ENCODE measurements at places on chromosomes 3 and 15.

GRCh38 chr3:182212479-182213076 lies 500.9 kb downstream of the SOX2 start:
- peak; percentile 17 for DNase-seq

DNA sequence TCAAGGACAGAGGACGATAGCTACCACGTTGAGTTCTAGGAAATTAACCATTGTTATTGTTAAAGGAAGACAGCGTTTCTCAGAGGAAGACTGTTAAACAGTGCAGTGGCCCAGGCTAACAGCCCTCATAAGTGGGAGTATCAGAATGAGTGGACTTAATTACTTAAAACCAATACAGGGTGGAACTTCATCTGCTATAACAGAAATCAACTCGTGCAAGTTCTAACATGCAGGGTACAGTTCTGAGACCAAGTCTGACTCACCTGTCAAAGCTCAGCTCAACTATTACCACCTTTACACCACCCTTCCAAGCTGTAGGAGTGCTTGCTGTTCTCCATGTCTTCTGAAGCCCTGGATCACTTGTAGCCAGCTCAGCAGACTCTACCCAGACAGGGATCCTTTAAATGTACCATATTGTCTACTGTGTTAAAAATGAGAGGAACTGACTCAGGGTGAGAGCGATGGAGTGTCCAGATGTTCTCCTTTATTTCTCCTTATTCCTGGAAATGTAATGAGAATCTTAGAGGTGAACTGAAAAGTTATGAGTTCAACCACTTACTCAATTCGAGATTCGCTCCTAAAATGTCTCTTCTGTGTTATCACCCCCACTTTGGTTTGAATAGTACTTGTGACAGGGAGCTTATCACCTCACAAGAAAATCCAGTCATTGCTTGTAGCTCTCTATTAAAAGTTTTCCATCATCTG lies 26.5 kb downstream of the CD86 start:
- no peak for DNase-seq

DNA sequence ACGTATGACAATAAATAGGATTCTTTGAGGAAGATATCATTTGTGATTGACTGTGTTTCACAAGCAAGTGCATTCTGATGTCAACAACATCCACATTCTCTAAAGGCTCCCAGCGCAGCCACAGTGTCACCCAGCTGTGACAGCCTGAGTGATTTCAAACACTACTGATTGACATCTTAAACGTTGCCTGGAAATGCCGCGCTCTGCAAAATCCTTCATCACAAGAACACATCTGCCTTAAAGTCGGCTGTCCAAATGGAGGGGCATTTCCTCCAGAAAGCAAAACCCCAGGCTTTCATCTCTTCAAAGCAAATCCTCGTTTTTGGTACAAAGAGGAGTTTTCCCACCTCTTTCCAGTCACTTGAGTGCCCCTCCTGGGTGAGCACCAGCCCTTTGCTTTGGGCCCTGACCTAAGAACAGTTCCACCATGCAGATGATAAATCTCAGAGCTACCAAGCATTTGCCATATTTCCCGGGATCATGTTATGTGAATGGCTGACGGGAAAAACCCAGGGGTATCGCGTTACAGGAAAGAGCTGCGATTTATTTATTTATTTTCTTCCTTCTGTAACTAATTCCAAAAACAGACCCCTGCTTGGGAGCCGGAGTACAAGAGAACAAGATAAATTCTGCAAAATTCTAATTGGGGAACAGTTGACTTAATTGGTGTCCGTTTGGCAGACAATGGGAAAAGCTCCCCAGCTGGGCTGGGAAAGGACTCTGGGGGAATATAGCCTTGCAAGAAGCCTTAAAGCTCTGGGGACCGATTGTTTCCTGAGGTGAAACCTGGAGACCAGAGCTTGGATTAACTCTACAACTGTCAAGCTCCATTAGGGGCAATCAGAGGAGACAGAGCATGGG lies 703.8 kb upstream of the NR2F2 start:
- no peak for DNase-seq

- DNase-seq = no peak
Observed at GRCh38 chr3:66744521-66744920, 243.7 kb upstream of the LRIG1 start.

GRCh38 chr3:46624975-46625490 lies 12.7 kb downstream of the FAM240A start:
- no peak for DNase-seq

DNA sequence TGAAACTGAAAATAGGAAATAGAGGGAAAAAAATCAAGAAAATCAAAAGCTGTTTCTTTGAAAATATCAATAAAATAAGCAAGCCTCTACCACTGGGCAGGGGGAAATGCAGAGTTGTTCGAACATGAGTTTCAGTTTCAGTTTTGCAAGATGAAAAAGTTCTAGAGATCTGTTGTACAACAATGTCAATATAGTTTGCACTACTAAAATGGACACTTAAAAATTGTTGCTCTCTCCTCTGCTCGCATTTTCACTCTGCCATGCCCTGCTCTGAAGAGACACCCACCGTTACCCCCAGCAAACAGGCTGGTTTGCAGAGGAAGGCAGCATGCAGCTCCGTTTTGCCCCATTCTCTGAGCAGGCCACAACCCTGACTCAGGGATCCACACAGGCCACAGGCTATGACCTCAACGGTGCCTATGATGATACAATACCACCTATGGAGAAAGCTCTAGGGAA lies 64.5 kb downstream of the ZNF148 start:
- no peak for DNase-seq

GRCh38 chr3:5309602-5310001 lies 122.1 kb downstream of the EDEM1 start:
- DNase-seq = no peak

- peak; percentile 95 for DNase-seq
Observed at GRCh38 chr15:64893481-64894394, 18.0 kb upstream of the ANKDD1A start.

GRCh38 chr15:86735247-86736040 lies 655.8 kb downstream of the AGBL1 start:
- no peak for DNase-seq

GRCh38 chr3:126442094-126442855 lies 33.4 kb downstream of the ZXDC start:
- DNase-seq = peak; percentile 40

GRCh38 chr3:187615630-187616029 lies 54.6 kb downstream of the SST start:
- no peak for DNase-seq

- no peak for DNase-seq
Observed at GRCh38 chr3:64271631-64272030, 46.4 kb upstream of the PRICKLE2 start.

- no peak for DNase-seq
Observed at GRCh38 chr3:31226346-31226745, 306.4 kb upstream of the STT3B start.

GRCh38 chr15:88636050-88636449 lies 2.8 kb upstream of the ISG20 start:
- DNase-seq = peak; percentile 58

- peak; percentile 76 for DNase-seq
Observed at GRCh38 chr3:147393261-147393942, 12.9 kb downstream of the ZIC4 start.

GRCh38 chr3:13582366-13583250 lies 33.7 kb downstream of the FBLN2 start:
- DNase-seq = no peak

GRCh38 chr3:135440746-135441145 lies 524.8 kb upstream of the PPP2R3A start:
- no peak for DNase-seq

GRCh38 chr15:81865850-81866537 lies 179.8 kb downstream of the MEX3B start:
- no peak for DNase-seq

DNA sequence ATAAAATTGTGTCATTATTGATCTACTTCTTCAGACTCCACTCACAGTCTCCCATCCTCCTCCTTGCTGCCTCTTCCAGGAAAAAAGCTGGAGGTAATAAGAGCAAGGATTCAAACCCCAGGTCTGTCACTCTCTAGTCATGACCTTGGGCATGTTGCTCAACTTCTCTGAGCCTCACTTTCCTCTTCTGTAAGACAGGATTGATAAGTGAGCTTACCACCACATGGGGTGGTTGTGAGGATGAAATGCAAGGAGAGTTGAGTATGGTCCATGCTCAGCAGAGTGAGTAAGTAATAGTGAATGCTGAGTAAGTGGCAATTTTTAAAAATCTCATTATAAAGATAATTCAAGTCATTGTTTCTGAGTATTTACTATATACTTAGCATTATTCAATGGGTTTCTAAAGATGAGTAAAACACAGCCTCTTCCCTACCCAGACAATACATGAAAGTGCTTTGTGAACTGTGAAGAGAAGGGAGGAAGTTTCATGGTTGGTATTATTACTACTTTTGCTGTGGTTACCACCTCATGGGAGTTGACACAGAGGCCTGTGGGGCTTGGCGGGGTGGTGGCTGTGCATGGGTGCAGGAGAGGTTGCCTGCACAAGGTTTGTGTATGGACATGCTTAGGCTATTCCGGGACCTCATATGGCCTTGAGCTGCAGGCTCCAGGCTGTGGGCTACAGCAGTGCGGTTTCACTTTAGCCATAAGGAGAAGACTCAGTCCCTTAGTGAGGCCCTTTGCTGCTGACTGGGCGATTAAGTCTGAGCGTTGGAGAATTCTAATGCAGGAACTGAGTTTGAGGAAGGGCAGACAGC lies 30.0 kb downstream of the SLC6A11 start:
- no peak for DNase-seq

GRCh38 chr3:71859123-71859519 lies 74.2 kb upstream of the PROK2 start:
- no peak for DNase-seq

DNA sequence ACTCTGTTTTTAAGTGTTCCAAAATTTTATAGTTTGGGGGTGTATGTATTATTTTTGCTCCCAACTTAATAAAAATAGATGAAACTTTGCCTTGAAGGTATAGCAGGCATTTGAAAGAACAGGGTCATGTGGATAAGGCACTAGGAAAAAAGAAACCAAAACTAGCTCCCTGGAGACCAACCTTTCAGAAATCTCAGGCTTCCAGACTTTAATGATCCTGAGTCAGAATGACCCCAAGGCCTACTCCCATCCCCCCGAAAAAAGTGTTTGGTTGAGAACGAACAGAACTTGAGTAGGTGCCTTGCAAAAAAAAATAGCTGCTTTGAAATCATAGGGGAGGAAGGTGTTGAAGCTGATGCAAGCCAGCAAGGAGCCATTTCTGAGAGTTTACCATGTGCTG lies 309.5 kb downstream of the THSD4 start:
- no peak for DNase-seq

- no peak for DNase-seq
Observed at GRCh38 chr3:39920271-39920670, 110.9 kb downstream of the MYRIP start.

DNA sequence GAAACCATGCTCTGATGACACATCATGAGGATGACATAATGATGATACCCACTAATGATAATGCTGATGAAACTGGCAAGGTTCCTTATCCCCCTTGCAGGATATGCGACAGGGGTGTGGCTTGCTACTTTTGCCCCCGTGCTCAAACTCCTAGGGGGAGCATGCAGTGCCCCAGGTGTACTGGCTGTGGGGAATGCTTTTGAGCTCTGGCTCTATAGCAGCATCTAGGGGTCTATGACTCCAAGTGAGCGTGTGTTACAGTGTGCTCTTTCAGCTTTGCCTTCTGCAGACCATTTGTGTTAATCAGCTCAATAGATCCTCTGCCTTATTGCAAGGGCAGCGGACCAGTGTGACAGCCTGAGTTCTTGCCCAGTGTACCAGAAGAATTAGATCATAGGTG lies 1239.5 kb downstream of the SI start:
- DNase-seq = no peak

GRCh38 chr15:25724899-25725298 lies 138.2 kb downstream of the ATP10A start:
- no peak for DNase-seq

- DNase-seq = no peak
Observed at GRCh38 chr15:98958918-98959639, 48.5 kb downstream of the PGPEP1L start.

DNA sequence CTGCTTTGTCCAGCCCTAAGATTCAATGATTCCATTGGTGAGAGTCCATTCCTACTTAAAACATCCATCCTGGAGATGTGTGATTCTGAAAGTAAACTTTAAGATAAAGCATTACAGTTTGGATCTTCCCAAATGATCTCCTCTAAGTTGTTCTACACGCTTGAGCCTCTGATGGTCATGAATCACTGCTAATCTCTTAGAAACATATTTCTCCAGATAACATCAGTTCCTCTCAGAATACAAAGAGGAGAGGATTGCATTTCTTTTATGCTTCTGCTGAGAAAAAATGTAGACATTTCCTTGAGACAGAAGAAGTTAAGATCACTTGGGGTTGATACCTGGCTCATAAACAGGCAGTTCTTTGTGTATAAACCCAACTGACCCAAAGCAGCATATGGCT lies 281.2 kb upstream of the DPH6 start:
- DNase-seq = no peak

GRCh38 chr3:143240886-143241285 lies 121.3 kb downstream of the CHST2 start:
- DNase-seq = no peak

DNA sequence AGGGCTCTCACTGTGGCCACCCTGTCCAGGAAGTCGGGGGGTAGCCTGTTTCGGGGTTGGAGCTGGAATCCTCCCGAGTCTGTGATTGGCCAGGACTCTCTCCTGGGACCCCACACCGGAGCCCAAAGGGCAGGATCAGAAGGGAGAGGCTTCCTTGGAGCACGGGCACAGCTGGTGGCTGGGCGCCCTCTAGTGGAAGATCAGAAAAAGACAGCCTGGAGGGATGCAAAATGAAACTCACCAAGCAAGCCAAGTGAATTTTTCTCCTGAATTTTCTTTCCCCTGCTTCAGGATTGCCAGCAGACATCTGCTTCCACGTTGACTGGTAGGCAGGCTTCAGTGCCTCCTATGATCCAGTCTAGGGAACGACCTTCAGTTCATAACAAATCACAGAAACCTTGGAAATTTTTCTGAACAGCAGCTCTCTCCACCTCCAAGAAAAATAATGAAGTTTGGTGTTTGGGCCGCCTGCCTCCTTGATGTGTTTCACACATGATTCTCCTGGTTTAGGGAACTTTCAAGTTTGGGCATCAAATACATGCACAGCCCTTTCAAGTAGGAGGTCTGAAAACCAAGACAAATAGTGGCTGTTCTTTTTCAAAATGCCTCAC lies 224.6 kb downstream of the VPS13C start:
- peak; percentile 80 for DNase-seq

DNA sequence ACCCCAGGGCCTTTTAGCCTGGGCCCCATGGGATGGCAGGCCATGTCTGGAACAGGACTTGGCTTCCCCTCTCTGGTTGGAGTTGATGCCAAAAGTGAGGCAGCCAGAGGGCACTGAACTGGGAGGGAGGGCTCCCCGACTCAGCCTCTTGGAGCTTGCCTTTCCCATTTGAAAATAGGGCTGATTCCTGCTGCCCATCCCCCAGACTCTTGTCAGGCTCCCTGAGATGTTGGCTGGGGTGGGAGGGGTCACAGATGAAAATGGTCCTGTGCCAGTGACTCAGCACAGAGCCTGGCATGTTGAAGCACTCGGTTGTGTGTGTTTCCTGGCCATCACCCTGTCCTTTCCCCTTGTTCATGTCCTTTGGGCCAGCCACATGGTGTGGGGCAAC lies 6.6 kb downstream of the PPCDC start:
- DNase-seq = no peak

DNA sequence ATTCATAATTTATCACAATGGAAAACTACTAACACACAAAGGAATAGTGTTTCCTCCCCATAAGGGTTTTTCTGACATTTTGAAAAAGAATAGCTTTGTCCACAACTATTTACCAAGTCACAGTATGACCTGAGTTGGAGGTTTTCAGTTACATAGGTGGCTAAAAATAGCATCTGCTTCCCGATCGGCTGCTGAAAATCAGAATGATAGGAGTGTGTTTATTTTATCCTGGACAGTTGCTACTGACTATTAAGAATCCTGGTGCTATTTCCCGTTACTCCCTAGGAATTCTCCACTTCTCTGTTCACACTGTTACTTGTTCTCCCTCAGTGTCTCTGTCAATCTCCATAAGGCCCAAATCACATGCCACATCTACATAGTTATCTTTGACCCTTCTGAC lies 353.9 kb upstream of the RARB start:
- DNase-seq = no peak
